ENCODE measurements at places on chromosomes 13 and 19. TPM values are rescaled to one million over a fixed set of nuclear protein-coding genes. Genes with fewer than 3 reads are reported as not detected.

- peaks cover 6% of the 10 kb centered on the region for H3K36me3 ChIP-seq
- H3K4me3 ChIP-seq, result no peak overlapping the region
- DNase-seq, result no peak
- H3K27me3 ChIP-seq, result no peaks in the 10 kb centered on the region
These were observed 534.4 kb downstream of the IRS2 start for GRCh38 chr13:109251956-109252355.

GRCh38 chr13:112131081-112131712 lies 64.2 kb downstream of the SOX1 start:
- peaks cover 6% of the 10 kb centered on the region for H3K27me3 ChIP-seq
- DNase-seq, result no peak
- no peak overlapping the region for H3K4me3 ChIP-seq
- H3K4me1 ChIP-seq, result no peaks in the 10 kb centered on the region

DNA sequence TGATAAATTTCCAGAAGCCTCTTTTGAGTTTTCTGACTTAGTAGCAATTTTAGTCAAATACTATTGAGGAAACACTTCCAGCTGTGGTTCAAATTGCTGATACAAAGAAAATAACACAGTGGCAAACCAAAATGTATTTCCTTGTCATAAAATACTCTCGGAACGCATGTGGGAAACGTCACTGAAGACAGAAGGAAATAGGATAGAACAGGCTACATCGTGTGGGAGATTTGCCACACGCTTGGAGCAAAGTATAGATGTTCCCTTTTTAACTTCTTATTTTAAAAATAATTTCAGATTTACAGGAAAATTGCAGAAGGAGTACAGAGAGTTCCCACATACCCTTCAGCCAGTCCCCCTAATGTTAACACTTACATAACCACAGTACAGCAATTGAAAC lies 88.8 kb downstream of the ING1 start:
- H3K27ac ChIP-seq, result no peak overlapping the region
- peaks cover 14% of the 10 kb centered on the region for H3K27me3 ChIP-seq
- no peaks in the 10 kb centered on the region for H3K36me3 ChIP-seq
- peaks cover 22% of the 10 kb centered on the region for H3K4me1 ChIP-seq

DNA sequence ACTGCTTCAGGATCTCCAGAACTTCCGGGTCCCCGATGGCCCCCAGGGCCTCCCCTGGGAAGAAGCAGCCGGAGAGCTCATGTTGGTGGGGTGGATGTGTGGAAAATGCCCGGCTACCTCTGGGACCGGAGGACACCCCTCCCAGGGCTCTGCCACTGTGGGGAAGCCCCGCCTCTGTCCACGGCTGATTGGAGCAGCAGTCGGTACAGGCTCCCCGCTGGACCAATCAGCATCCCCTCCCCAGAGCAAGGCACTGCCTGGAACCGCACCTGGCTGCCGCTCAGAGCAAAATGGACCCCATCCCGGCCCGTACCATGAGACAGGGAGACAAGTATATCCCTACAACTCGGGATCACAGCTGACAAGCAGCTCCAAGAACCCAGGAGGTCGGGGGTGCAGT lies 6.4 kb downstream of the DOHH start:
- DNase-seq, result no peak
- no peak overlapping the region for H3K4me3 ChIP-seq
- H3K27me3 ChIP-seq, result no peaks in the 10 kb centered on the region

- H3K4me3 ChIP-seq, result no peak overlapping the region
- H3K27ac ChIP-seq, result no peak overlapping the region
- H3K36me3 ChIP-seq, result no peaks in the 10 kb centered on the region
- no peaks in the 10 kb centered on the region for H3K27me3 ChIP-seq
- DNase-seq, result no peak
These were observed 54.3 kb downstream of the XPO4 start for GRCh38 chr13:20848203-20848602.

GRCh38 chr19:55208880-55209692 lies at the start of gene PTPRH:
Gene PTPRH (minus strand): TSS chr19:55209501. CDS start chr19:55209433, 68 bp downstream.
- H3K36me3 ChIP-seq, result peaks cover 5% of the 10 kb centered on the region
- peak within 1 kb of the TSS; percentile 84 for H3K27ac ChIP-seq
- no peak for DNase-seq
- peaks cover 32% of the 10 kb centered on the region for H3K4me1 ChIP-seq
- H3K27me3 ChIP-seq, result peaks cover 1% of the 10 kb centered on the region

DNA sequence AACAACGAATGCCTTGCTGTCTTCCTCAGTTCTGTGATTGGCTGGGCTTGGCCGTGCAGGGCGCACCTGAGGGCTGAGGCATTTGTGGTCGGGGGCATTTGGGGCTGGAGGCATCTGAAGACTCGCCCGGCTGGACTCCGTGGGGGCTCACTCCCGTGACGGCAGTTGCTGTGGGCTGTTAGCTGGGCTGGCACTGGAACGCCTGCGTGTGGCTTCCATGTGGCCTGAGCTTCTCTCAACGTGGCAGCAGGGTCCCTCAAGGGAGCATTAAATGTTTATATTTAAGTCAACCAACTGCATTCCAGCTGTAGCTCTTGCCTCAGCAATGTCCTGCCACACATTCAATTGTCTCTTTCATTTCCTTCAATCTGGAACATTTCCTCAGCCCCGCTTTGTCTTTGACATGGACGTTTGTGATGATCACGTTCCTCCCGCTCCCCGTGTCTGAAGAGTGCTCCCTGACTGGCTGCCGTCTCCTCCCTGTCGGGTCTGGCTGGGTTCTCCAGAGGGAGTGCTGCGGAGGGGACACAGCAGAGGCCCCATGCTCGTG lies 21.0 kb downstream of the CCDC8 start:
- peaks cover 7% of the 10 kb centered on the region for H3K27me3 ChIP-seq
- H3K36me3 ChIP-seq, result peaks cover 33% of the 10 kb centered on the region
- H3K27ac ChIP-seq, result peak overlapping the region; percentile 72
- H3K4me1 ChIP-seq, result peaks cover 40% of the 10 kb centered on the region

- peaks cover 24% of the 10 kb centered on the region for H3K4me1 ChIP-seq
- no peak for DNase-seq
- peak within 1 kb of the TSS; percentile 30 for H3K27ac ChIP-seq
These were observed at the start of gene TNFSF13B for GRCh38 chr13:108269601-108270328. Gene TNFSF13B (plus strand): TSS chr13:108269718. CDS start chr13:108269896, 178 bp downstream.

DNA sequence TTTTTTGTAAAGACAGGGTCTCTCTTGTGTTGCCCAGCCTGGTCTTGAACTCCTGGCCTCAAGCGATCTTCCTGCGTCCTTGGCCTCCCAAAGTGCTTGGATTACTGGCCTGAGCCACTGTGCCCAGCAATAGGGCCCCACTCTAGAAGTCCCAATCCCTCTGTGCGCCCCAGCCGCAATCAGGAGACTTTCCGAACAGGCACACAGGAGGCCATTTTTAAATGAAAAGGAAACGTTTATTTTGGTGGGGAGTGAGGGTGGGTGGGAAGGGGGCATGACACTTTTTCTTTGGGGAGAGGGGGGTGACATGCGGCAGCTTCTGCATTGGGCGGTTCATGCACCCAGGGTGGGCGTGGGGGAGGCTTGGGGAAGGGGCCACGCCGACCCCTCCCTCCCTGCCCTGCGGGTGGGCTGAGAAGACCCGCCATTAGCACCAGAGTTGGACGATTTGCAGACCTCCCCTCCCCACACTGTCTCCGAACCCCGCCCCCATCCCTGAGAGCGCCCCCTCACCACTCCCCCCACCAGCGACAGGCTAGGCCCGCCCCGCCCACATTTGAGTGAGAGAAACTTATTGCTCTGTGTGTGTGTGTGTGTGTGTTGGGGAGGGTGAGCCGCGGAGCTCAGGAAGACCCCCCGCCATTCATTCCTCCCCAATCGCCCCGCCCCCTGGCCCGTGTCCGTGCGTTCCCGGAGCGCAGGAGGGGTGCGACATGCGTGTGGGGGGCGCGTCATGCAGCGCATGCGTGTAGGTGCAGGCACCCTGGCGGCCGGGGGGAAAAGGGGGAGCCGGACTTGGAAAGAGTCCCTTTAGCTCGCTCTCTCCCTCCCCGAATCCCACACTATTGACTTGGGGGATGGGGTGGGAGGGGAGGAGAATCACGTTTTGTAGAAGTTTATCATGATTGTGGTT lies 17.2 kb downstream of the KCNC3 start:
- H3K27me3 ChIP-seq, result peaks cover 48% of the 10 kb centered on the region
- no peak for DNase-seq
- no peak overlapping the region for H3K27ac ChIP-seq

FAM83E gene
- 0.82 TPM for total RNA-seq

ZNF780A gene
- 11.0 TPM for total RNA-seq

ZNF552 gene
- total RNA-seq, result 2.1 TPM

LIG1 gene
- 34.8 TPM for total RNA-seq

GPC6 gene
- 2.5 TPM for total RNA-seq

All from HFFc6 (cell line).